Keratinocyte (primary cell): ENCODE measurements at places on chromosomes 16 and 17. TPM values are rescaled to one million over a fixed set of nuclear protein-coding genes. Genes with fewer than 3 reads are reported as not detected.

GRCh38 chr16:27792486-27793248, 242.7 kb downstream of the KATNIP start:
- H3K36me3 ChIP-seq: no peaks in the 10 kb centered on the region
- H3K27me3 ChIP-seq: no peaks in the 10 kb centered on the region
- no peak for DNase-seq
- H3K4me3 ChIP-seq: no peak overlapping the region
- no peaks in the 10 kb centered on the region for H3K4me1 ChIP-seq

DNA sequence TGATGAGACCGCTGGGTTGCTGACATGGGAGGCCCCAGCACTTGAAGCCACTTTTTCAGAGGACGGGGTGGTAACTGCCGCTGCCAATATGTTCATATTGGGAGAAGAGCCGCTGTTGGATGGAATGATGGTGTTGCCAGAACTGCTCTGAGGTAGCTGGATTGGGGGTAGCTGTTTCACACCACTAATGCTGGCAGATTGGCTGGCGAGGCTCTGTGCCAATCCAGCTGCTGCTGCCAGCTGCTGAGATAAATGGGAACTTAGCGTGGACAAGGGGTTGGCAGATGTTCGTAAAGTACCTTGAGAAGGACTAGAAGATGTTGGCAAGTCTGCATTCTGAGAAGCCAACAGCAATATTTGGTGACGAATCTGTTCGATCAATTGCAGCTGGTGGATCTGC, 10.0 kb downstream of the SALL1 start:
- H3K36me3 ChIP-seq: no peaks in the 10 kb centered on the region
- H3K27me3 ChIP-seq: peaks cover 3% of the 10 kb centered on the region
- no peak overlapping the region for H3K4me3 ChIP-seq
- H3K27ac ChIP-seq: no peak overlapping the region
- DNase-seq: no peak
- no peaks in the 10 kb centered on the region for H3K4me1 ChIP-seq

The TEKT5 gene
- polyA plus RNA-seq: 0.08 to 0.23 TPM in 2 of 3 replicates, not detected in the other

DNA sequence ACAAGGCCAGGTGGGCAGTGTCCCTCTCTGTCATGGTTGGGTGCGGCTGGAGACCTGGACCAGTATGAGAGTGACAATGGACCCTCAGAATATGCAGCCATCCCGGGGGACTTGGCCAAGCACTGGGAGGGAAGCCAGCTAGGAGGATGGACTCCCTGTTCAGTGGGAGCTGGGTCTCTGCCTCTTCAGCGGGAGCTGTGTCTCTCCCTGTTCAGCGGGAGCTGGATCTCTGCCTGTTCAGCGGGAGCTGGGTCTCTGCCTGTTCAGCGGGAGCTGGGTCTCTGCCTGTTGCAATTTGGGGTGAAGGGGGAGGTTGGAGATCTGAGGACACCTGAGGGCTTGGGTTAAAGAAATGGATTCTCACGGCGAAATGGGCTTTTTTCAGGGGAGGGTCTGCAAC, 3.8 kb upstream of the PRSS33 start:
- H3K27me3 ChIP-seq: peaks cover 38% of the 10 kb centered on the region
- H3K27ac ChIP-seq: no peak overlapping the region
- H3K36me3 ChIP-seq: no peaks in the 10 kb centered on the region
- no peak overlapping the region for H3K4me3 ChIP-seq

The ANKFN1 gene
- 0.06 to 0.12 TPM (median 0.08 TPM) in 3 replicates for polyA plus RNA-seq
